Mesothelial cell of epicardium (in vitro differentiated cells): ENCODE measurements at places on chromosomes 6 and 20. TPM values are rescaled to one million over a fixed set of nuclear protein-coding genes. Genes with fewer than 3 reads are reported as not detected.

DNA sequence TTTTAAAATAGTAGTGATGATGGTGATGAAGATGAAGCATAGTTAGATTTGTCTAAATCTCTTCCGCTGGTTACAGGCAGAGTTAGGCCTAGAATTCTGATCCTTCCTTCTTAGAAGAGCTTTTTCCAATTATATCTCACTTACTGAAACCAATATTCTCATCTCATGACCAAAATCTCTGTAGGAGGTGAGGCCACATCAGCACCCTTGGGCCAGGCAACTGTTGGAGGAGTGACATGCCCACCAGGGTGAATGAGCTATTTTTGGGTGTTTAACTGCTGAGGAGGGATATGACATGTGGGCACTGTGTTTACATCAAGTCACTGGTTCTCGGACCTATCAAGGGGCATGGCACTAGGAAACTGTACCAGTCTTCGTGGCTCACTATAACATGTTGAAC lies 102.2 kb upstream of the SLC24A3 start:
- H3K36me3 ChIP-seq, result no peaks in the 10 kb centered on the region
- H3K4me1 ChIP-seq, result no peaks in the 10 kb centered on the region
- no peak overlapping the region for H3K27ac ChIP-seq
- H3K27me3 ChIP-seq, result peaks cover 7% of the 10 kb centered on the region

GRCh38 chr6:153309651-153310050 lies 178.6 kb upstream of the RGS17 start:
- DNase-seq, result no peak
- no peaks in the 10 kb centered on the region for H3K36me3 ChIP-seq
- H3K27ac ChIP-seq, result no peak overlapping the region
- H3K4me1 ChIP-seq, result no peaks in the 10 kb centered on the region

DNA sequence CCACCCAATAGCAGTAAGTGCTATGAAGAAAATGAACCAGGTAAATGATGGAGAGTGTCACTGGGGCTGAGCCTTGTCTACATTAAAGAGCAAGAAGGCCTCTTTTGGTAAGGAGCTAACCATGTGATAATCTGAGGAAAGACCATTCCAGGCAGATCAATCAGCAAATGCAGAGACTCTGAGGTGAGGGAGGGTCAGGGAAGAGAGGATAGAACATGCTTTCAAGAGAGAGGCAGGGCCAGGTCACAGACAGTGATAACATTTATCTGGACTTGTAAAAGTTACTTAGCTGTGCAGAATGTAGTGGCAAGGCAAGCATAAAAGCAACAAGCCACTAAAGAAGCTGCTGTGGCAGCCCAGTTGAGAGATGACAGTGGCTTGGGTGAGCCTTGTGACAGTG lies 197.3 kb downstream of the TASP1 start:
- H3K4me3 ChIP-seq, result no peak overlapping the region
- DNase-seq, result no peak
- H3K27me3 ChIP-seq, result no peaks in the 10 kb centered on the region
- peak overlapping the region; percentile 7 for H3K27ac ChIP-seq
- peaks cover 12% of the 10 kb centered on the region for H3K36me3 ChIP-seq
- H3K4me1 ChIP-seq, result peaks cover 18% of the 10 kb centered on the region

GRCh38 chr6:26360451-26361416 lies 4.3 kb upstream of the BTN3A2 start:
- no peak overlapping the region for H3K27ac ChIP-seq
- no peak overlapping the region for H3K4me3 ChIP-seq

DNA sequence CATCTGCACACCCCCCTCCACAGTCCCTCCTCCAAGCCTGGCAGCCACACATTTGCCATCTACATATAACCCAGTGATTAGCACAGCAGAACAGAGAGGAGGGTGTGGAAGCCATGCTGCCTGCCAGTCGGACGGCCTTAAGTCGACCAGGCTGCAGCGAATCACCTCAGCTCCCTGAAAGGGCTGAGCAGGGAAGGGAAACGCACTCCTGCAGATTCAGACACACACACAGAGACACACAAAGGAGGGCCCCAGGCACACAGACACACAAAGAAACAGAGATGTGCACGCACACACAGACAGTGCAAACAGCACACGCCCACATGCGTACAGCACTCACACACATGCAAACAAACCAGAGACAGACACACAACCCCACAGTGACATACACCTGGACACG lies 11.2 kb upstream of the SIRPA start:
- no peak for DNase-seq
- H3K4me3 ChIP-seq, result no peak overlapping the region
- no peaks in the 10 kb centered on the region for H3K36me3 ChIP-seq
- no peaks in the 10 kb centered on the region for H3K4me1 ChIP-seq

Gene UQCC2
- 79.0 to 79.6 TPM (median 79.4 TPM) in 3 replicates for total RNA-seq

Gene SALL4
- total RNA-seq, result 14.8 to 20.5 TPM (median 18.9 TPM) in 3 replicates

Gene C20orf141
- not detected in 3 replicates for total RNA-seq

GRCh38 chr20:36155629-36155971 lies 1.1 kb downstream of the EPB41L1 start:
- no peaks in the 10 kb centered on the region for H3K27me3 ChIP-seq
- no peaks in the 10 kb centered on the region for H3K36me3 ChIP-seq
- H3K27ac ChIP-seq, result no peak overlapping the region
- H3K4me1 ChIP-seq, result peaks cover 23% of the 10 kb centered on the region

GRCh38 chr20:35284992-35285805 lies 627 bp upstream of the EIF6 start:
- H3K27ac ChIP-seq, result peak overlapping the region; percentile 95
- no peak for DNase-seq
- H3K36me3 ChIP-seq, result peaks cover 7% of the 10 kb centered on the region
- H3K4me3 ChIP-seq, result peak overlapping the region; percentile 96

DNA sequence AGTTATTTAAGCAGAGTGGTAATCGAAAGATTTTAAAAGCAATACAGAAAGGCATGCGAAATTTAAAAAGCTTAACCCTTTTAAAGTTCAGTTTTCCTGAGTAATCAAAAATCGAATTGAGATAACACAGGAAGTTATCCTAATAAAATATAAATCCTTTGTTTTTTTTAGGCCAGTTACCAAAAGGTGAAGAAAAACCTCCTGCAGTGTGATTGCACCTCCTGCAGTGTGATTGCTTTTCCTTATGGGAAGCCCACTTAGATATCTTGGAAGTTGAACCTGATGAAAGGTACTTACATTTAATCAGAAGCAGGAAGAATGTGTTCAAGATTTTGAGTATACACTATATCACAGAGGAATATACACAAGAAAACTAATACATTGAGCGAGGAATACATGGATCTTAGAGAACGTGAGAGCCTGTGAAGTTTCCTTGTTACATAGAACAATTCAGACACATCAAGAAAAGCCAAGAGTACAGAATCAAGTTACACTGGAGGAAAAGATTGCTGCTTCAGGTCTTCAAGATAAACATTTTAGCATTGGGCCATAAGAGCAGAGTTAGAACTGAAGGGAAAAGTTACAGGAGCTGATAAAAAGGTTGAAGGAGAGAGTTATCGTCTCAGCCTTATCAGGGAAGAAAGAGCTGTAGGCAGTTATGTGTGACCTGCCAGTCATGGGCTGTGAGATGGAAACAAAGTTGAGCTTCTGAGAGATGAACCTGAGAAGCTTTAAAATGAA lies 7.7 kb upstream of the TMEM181 start:
- no peaks in the 10 kb centered on the region for H3K36me3 ChIP-seq
- no peak overlapping the region for H3K4me3 ChIP-seq
- peaks cover 5% of the 10 kb centered on the region for H3K4me1 ChIP-seq
- H3K27ac ChIP-seq, result no peak overlapping the region
- H3K27me3 ChIP-seq, result no peaks in the 10 kb centered on the region
- DNase-seq, result no peak

GRCh38 chr6:19798362-19798761 lies 38.8 kb upstream of the ID4 start:
- no peak overlapping the region for H3K27ac ChIP-seq
- no peak overlapping the region for H3K4me3 ChIP-seq
- peaks cover 35% of the 10 kb centered on the region for H3K36me3 ChIP-seq
- no peaks in the 10 kb centered on the region for H3K27me3 ChIP-seq
- no peak for DNase-seq
- H3K4me1 ChIP-seq, result peaks cover 18% of the 10 kb centered on the region

- H3K36me3 ChIP-seq, result no peaks in the 10 kb centered on the region
- no peak for DNase-seq
- H3K27ac ChIP-seq, result no peak overlapping the region
Observed at GRCh38 chr20:14488756-14489479, 151.5 kb upstream of the FLRT3 start.

DNA sequence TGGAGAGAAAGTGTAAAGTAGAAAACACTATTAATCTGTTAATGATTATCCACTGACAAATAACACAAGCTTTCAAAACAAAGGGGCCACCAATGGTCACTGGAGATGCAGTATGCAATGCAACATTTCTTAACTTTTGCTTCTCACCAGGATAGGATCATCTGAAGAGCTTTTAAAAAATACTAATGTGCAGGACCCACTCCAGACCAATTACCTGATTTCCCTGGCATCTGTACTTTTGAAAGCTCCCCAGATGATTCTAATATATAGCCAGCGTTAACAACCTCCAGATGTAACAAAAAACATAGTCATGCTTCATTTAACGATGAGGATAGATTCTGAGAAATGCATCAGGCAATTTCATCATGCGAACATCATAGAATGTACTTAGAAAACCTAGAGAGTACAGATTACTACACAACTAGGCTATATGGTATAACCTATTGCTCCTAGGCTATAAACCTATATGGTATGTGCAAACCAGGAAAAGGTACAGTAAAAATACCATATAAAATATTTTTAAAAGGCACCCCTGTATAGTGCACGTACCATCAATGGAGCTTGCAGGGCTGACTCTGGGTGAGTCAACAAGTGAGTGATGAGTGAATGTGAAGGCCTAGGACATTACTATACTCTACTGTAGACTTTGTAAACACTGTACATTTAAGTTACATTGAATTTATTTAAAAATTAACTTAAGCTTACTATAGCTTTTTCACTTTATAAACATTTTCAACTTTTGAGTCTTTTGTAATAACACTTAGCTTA lies 69.2 kb downstream of the ATG5 start:
- peaks cover 32% of the 10 kb centered on the region for H3K4me1 ChIP-seq
- no peak for DNase-seq
- no peak overlapping the region for H3K4me3 ChIP-seq
- no peak overlapping the region for H3K27ac ChIP-seq

GRCh38 chr6:33815854-33816253 lies 12.1 kb upstream of the MLN start:
- H3K4me3 ChIP-seq, result no peak overlapping the region
- no peak for DNase-seq
- no peak overlapping the region for H3K27ac ChIP-seq
- H3K4me1 ChIP-seq, result peaks cover 4% of the 10 kb centered on the region
- no peaks in the 10 kb centered on the region for H3K36me3 ChIP-seq

Gene ENPP4
- 4.8 to 5.2 TPM (median 5.1 TPM) in 3 replicates for total RNA-seq

GRCh38 chr20:44170816-44171410 lies 16.1 kb downstream of the JPH2 start:
- DNase-seq, result no peak
- H3K4me1 ChIP-seq, result peaks cover 7% of the 10 kb centered on the region
- H3K36me3 ChIP-seq, result no peaks in the 10 kb centered on the region

- H3K4me3 ChIP-seq, result no peak overlapping the region
- no peaks in the 10 kb centered on the region for H3K27me3 ChIP-seq
- no peak for DNase-seq
- no peaks in the 10 kb centered on the region for H3K36me3 ChIP-seq
- no peak overlapping the region for H3K27ac ChIP-seq
Observed at GRCh38 chr20:38304845-38305447, 990 bp downstream of the BPI start.
